ENCODE measurements at places on chromosomes 4 and X.
A peak's percentile ranks its signal among the peaks of the same experiment; 100 is the strongest.

DNA sequence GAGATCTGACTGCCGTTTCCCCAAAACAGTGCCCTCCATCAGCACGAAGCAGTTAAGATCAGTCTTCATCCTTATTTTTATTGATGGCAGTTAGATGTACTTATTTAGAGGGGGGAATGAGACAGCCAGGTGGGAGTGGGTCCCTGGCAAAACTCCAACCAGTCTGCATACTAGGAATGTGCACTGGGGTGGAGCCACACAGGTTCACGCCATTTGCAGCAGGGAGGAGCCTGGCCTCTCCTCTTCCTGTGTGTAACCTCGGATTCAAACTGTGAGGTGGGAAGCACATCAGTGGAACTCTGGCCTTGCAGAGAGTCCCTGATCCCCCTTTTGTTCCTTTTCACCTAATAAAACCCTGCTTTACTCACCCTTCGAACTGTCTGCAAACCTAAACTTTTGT, 987.7 kb upstream of the GRIA3 start:
- DNase-seq = no peak

GRCh38 chr4:100431416-100431815, 86.4 kb downstream of the EMCN start:
- DNase-seq = no peak

DNA sequence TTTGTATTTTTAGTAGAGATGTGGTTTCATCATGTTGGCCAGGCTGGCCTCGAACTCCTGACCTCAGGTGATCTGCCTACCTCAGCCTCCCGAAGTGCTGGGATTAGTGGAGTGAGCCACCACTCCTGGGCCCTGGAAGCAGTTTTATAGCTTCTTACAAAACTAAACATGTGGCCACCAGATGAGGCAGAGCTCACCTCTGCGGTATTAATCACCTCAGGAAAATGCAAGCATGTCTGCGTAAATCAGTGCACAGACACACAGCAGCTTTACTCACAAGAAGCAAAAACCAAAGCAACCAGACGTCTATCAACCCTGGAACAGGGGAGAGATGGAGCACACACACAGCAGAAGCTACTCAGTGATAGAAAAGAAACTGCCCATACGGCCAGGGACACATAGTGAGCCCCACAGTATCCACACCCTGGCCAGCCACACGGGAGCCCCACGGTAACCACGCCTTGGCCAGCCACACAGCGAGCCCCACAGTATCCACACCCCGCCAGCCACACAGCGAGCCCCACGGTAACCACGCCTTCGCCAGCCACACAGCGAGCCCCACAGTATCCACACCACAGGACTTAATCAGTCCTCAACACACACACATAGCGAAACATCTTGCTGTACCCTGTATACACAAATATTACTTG, 30.2 kb downstream of the PPP2R3B start:
- DNase-seq = no peak

GRCh38 chrX:130079824-130080406, 30.4 kb downstream of the ELF4 start:
- DNase-seq = peak; percentile 0

- DNase-seq = no peak
Observed at GRCh38 chrX:78708262-78708661, 39.3 kb upstream of the LPAR4 start.

- no peak for DNase-seq
Observed at GRCh38 chrX:63917296-63917695, 132.3 kb upstream of the ARHGEF9 start.

- no peak for DNase-seq
Observed at GRCh38 chr4:142955501-142955900, 109.4 kb upstream of the INPP4B start.

DNA sequence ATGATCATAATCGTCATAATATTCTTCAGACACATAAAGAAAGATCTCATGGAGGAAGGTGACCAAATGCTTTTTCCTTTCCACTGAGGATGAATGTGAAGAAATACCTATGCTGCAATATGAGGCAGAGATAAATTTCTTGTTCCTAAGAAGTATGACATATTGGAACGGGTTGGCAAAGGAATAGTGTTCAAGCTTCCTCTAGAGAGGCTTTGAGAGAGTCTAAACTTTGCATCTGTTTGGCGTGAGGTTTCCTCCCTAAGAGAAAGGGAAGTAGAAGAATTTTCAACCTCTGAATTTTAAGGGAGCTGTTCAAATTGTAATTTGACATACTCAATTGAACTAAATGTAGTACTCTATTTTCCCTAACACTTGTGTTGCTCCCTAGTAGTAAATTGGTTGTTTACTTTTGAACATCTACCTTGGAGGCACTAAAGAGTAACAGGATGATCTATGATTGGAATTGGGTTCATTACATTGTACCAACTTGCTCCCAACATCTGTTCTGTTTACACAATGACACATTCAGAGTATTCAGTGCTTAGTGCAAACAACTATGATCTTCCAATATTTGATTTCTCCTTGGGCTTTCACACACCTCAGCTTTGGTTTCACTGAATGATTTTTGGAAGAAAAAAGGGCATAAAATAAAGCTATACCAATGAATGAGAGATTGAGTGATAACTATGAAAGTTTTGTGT, 122.0 kb downstream of the CORIN start:
- no peak for DNase-seq
